ENCODE measurements at places on chromosomes 2 and 18.

GRCh38 chr2:217048730-217049129, 188.9 kb upstream of the TNP1 start:
- DNase-seq = no peak

- DNase-seq = no peak
Observed at GRCh38 chr18:27113358-27113757, 71.8 kb downstream of the CHST9 start.

- DNase-seq = no peak
Observed at GRCh38 chr2:158890296-158890905, 78.0 kb upstream of the TANC1 start.

DNA sequence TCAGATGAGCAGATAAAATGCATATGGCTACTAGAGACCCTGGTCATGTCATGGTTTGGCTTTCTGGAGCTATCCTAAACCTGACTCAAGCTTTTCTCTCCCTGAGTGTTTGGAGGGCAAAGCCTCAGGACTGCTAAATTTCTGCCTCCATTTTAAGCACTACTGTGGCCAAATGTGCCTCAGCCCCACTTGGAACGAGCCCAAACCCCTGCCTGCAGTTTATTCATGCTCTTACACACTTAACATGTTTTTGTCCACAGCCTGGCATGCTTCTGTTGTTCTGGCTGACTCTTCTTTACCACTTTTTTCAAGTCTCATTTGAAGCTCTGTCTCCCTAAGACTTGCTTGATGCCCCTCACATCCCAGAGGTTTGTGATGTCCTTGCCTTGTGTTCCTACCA, 24.7 kb downstream of the MGAT5 start:
- no peak for DNase-seq

- no peak for DNase-seq
Observed at GRCh38 chr2:39730685-39731302, 48.3 kb downstream of the THUMPD2 start.

DNA sequence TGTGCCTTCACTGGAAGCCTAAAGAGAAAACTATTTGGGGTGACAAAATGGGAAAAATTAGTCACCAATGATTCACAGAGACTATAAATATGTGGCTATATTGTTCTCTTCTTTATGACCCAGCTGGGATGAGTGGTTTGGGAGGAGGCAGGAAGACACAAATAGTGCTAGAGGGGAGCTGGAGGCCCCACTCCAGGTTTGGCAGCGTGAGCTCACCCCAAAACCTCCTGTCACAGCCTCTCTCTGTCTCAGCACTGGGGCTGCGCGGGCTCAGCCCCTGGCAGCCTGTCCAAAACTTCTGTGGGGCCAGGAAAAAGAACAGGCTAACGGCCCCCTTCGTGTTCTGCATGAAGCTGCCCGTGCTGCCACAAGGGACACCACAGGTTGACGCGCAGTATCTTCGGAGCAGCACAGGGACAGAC, 73.2 kb upstream of the LCLAT1 start:
- peak; percentile 60 for DNase-seq

- no peak for DNase-seq
Observed at GRCh38 chr2:28209261-28209691, 183.4 kb upstream of the FOSL2 start.

GRCh38 chr2:122194546-122194945, 439.1 kb downstream of the TSN start:
- no peak for DNase-seq

DNA sequence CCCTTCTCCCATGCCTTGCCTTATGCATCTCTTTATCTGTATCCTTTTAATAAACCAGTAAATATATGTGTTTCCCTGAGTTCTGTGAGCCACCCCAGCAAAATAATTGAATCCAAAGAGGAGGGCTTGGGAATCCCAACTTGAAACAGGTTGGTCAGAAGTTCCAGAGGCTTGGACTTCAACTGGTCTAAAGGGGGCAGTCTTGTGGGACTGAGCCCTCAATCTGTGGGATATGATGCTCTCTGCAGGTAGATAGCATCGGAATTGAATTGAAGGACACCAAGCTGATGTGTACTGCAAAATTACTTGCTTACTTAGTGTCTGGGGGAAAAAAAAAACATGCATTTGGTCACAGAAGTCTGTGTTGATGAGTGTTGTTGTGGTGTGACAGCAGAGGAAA, 1033.5 kb upstream of the TMEFF2 start:
- no peak for DNase-seq

DNA sequence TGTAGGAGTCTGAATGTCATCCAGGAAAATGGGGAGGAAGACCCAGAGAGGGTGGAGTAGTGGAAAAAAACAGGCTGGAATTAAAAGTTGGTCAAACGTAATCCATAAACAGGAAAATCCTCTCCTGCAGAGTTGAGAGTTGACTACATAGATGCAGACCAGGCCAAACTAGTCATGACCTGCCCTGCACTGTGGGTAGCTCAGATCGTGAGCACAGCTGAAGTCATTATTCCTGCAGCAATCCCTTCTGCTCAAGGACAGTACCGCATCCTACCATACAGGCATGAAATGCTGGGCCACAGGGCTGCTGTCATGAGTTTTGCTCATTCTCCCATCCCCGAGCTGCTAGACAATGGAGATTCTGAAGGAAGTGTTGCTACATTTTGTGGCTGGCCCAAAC, 352.2 kb downstream of the EN1 start:
- no peak for DNase-seq

GRCh38 chr2:223053484-223054192, 1.6 kb downstream of the KCNE4 start:
- no peak for DNase-seq

DNA sequence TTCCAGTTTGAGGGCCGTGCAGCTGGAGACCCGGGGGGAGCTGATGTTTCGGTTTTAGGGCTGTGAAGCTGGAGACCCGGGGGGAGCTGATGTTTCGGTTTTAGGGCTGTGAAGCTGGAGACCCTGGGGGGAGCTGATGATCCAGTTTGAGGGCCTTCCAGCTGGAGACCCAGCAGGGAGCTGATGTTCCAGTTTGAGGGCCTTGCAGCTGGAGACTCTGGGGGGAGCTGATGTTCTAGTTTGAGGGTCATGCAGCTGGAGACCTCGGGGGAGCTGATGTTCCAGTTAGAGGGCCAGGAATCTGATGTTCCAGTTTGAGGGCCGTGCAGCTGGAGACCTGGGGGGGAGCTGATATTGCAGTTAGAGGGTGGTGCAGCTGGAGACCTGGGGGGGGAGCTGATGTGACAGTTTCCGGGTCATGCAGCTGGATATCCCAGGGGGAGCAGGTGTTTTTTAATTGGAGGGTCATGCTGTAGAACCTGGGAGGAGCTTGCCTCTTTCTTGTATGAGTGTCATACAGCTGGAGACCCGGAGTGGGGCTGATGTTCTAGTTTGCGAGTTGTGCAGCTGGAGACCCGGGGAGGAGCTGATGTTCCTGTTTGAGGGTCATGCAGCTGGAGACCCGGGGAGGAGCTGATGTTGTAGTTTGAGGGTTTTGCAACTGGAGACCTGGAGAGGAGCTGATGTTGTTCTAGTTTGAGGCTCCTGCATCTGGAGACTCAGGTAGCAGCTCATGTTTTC, 153.2 kb downstream of the RTP5 start:
- DNase-seq = no peak

DNA sequence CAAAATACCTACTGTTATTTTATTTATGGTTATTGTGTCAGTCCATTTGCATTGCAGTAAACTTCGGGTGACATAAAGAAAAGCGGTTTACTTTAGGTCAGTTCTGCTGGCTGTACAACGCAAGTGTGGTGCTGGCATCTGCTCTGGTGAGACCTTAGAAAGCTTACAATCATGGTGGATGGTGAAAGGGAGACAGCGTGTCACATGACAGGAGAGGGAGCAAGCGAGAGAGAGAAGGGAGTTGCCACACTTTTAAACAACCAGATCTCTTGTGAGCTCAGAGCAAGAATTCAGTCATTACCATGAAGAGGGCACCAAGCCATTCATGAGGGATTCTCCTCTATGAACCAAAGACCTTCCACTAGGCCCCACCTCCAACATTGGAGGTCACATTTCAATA, 2.0 kb upstream of the FAM171B start:
- no peak for DNase-seq

GRCh38 chr18:12819322-12819721, 64.7 kb downstream of the PTPN2 start:
- DNase-seq = no peak

GRCh38 chr2:54348646-54349045, 92.6 kb upstream of the TSPYL6 start:
- no peak for DNase-seq

- no peak for DNase-seq
Observed at GRCh38 chr2:150274108-150274507, 213.4 kb downstream of the RND3 start.
